Upper lobe of right lung (tissue), 1 donor: ENCODE measurements at places on chromosomes 1 and 21. TPM values are rescaled to one million over a fixed set of nuclear protein-coding genes. Genes with fewer than 3 reads are reported as not detected.
A peak's percentile ranks its signal among the peaks of the same experiment; 100 is the strongest.

GRCh38 chr1:113792986-113793385, 19.3 kb downstream of the RSBN1 start:
- no peak for DNase-seq

DNA sequence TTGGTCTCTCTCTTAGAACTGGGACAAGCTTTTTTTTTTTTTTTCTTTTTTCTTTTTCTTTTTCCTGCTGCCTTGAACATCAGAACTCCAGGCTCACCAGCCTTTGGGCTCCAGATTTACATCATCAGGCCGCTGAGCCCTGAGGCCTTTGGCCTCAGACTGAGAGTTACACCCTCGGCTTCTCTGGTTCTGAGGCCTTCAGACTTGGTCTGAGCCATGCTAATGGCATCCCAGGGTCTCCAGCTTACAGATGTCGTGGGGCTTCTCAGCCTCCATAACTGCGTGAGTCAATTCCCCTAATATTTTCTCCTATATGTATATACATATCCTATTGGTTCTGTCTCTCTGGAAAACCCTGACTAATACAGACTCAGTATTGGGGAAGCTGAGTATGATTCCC, 36.5 kb upstream of the RC3H1 start:
- no peak overlapping the region for H3K27ac ChIP-seq
- no peaks in the 10 kb centered on the region for H3K4me1 ChIP-seq
- no peaks in the 10 kb centered on the region for H3K36me3 ChIP-seq
- DNase-seq, result no peak
- H3K27me3 ChIP-seq, result no peaks in the 10 kb centered on the region
- H3K4me3 ChIP-seq, result no peak overlapping the region

DNA sequence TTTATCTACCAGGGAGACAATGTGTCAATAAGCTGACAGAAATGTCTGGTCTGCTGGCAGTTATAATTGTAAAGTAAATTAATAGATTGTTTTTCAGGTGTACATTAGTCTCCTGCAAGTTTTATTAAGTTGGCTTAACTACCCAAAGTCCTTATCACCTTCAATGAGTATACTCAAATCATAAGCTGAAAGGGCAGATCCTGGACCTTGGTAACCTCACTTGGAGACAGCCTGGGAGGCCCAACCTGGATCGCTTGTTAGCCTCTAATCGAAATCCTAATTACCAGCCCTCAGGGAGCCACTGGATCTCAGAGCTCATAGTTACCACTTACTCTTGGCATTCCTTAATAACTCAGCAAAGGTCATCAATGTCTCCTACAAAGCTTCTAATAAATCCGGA, 49.7 kb downstream of the UCHL5 start:
- H3K27ac ChIP-seq, result no peak overlapping the region
- H3K27me3 ChIP-seq, result no peaks in the 10 kb centered on the region
- DNase-seq, result no peak
- H3K4me1 ChIP-seq, result no peaks in the 10 kb centered on the region
- no peak overlapping the region for H3K4me3 ChIP-seq
- H3K36me3 ChIP-seq, result no peaks in the 10 kb centered on the region

DNA sequence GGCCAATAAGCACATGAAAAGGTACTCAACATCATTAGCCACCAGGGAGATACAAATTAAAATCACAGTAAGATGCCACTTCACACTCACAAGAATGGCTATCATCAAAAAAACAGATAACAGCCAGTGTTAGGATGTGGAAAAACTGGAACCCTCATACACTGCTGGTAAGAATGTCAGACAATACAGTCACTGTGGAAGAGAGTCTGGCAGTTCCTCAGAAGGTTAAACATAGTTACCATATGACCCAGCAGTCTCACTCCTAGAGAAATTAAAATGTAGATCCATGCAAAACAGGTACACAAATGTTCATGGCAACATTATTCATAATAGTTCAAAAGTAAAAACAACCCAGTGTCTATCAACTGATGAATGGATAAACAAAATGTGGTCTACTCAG, 33.3 kb downstream of the LDLRAD1 start:
- no peaks in the 10 kb centered on the region for H3K36me3 ChIP-seq
- H3K4me3 ChIP-seq, result no peak overlapping the region
- no peaks in the 10 kb centered on the region for H3K27me3 ChIP-seq
- DNase-seq, result no peak
- H3K27ac ChIP-seq, result no peak overlapping the region

DNA sequence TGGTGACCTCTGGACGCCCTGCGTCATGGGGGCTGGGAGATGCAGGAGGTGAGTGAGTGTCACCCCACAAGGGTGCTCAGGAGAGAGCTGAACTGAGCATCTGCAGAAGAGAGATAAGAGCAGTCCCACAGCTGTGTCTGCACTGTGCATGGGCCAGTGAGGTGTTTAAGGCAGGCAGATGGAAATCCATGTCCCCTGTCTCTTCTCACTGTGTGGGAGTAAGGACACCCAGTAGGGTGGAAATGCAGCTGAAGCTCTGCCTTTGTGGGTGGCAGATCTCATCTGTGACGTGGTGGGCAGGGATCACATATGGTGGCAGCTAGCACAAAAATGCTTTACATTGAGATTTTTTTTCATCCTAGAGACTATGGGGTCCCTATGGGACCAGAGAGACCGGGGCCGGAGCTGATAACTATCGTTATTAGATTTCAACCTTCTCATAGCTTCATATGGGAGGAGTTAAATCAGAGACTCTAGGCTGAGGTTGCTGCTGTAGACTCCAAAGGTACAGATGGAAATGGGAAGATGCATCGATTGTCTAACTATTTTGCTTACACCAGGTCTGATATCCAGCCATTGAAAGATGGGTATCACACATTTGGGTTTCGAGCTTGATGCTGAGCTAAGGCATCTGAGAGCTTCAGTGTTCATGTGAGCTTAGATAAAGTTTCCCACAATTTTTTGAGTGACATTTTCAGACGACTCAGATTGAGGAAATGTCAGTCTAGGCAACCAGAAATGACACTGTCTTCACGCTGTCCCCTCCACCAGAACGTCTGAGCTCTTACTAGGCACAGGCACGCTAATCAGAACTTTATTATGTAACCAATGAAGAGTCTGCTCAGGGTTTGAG, 65.3 kb upstream of the PSEN2 start:
- no peak overlapping the region for H3K4me3 ChIP-seq
- H3K27me3 ChIP-seq, result no peaks in the 10 kb centered on the region
- no peaks in the 10 kb centered on the region for H3K36me3 ChIP-seq
- H3K4me1 ChIP-seq, result peaks cover 4% of the 10 kb centered on the region

GRCh38 chr21:42463861-42464515, 32.0 kb downstream of the RSPH1 start:
- H3K4me1 ChIP-seq, result peaks cover 14% of the 10 kb centered on the region
- no peak for DNase-seq
- H3K36me3 ChIP-seq, result no peaks in the 10 kb centered on the region
- H3K4me3 ChIP-seq, result no peak overlapping the region

- H3K27ac ChIP-seq, result no peak overlapping the region
- DNase-seq, result no peak
- H3K4me3 ChIP-seq, result no peak overlapping the region
- no peaks in the 10 kb centered on the region for H3K27me3 ChIP-seq
- peaks cover 15% of the 10 kb centered on the region for H3K4me1 ChIP-seq
These were observed 35.2 kb downstream of the EPHX1 start for GRCh38 chr1:225845097-225845496.

DNA sequence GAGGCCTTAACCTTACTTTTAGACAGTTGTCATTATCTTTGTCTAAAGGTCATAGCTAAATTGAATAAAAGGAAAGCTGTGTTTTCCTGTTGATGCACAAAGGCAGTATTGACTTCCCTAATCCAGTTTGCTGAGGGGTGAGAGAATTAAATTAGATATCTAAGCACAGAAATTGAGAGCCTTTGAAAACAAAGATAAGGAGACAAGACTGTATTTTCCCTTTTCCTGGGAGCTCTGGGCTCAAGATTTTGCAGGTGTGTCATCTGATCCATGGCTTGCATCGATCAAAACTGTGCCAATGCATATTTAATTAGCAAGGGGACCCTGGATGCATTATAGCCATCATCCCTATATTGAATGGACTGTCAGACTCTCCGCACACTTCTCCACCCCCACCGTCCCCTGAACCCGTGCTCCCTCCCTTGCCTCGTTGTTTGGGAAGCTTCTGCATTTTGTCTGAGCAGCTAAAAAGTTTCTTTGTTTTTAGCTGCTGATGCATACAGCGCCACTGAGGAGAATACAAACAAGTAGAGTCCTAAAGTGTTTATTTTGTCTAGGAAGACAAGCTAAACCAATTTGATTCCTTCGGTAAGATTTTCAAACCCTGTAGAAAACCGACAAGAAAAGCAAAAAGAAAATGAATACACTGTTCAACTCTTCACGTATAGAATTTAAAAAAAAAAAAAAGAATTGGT, 186.3 kb downstream of the NFIA start:
- H3K36me3 ChIP-seq, result no peaks in the 10 kb centered on the region
- H3K27ac ChIP-seq, result no peak overlapping the region
- H3K27me3 ChIP-seq, result no peaks in the 10 kb centered on the region
- H3K4me1 ChIP-seq, result no peaks in the 10 kb centered on the region
- no peak overlapping the region for H3K4me3 ChIP-seq
- DNase-seq, result no peak

- DNase-seq, result peak; percentile 46
- no peak overlapping the region for H3K27ac ChIP-seq
- H3K36me3 ChIP-seq, result no peaks in the 10 kb centered on the region
These were observed 13.2 kb downstream of the PODN start for GRCh38 chr1:53075206-53075605.

- no peaks in the 10 kb centered on the region for H3K36me3 ChIP-seq
- H3K27ac ChIP-seq, result no peak overlapping the region
- DNase-seq, result no peak
- H3K27me3 ChIP-seq, result no peaks in the 10 kb centered on the region
- peaks cover 27% of the 10 kb centered on the region for H3K4me1 ChIP-seq
- H3K4me3 ChIP-seq, result no peak overlapping the region
These were observed 5.2 kb upstream of the HLX start for GRCh38 chr1:220873868-220874655.

DNA sequence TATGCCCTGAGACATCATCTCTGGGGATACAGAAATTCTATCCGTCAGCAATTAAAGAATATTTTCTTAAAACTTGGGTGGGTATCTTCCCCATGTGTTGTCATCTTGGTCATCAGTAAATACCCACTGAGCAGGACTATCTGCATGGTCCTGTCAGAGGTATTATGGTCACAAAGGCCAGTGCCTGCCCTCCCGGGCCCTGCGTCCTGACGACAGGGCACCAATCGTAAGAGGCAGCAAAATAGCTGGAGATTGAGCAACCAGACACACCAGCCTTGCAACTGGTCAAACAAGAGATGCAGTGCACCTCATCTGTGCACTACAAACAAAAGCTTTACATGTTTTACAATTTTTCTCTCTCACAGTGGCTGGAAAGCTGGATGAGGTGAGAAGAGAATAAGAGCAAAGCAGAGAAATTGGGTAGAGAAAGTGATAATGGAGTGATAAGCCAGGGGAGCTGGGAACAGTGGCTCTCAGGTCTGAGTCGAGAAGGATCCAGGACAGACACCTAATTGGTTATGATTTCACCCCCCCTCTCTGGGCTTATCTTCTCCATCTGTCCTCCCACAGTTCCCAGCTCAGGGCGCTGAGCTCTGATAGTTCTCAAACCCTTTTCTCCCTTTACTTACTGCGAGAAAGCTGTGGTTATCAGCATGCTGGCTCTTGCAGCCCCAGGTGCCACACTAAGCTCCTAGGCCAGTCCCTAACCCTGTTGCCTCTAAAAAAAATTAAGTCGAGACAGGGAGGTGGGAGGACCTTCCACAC, 8.8 kb upstream of the SRP9 start:
- no peak for DNase-seq
- no peaks in the 10 kb centered on the region for H3K36me3 ChIP-seq
- no peak overlapping the region for H3K4me3 ChIP-seq
- peak overlapping the region; percentile 75 for H3K27ac ChIP-seq
- no peaks in the 10 kb centered on the region for H3K27me3 ChIP-seq

DNA sequence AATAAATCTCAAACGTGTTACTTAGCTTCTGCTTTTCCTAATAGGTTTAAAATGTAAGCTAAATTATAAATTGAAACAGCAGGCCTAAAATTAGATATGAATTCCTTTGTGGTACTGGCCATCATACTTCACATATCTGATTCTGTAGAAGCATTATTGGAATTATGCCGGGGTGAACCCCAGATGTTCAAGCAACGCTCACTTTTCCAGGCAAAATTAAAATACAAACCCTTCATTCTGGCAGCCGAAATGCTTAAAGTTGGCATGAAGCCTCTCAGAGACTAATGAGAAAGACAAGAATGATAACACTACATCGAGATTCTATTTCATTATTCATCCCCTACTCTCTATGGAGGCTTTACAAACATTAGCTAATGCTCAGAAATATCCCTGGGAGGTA, 1352.7 kb upstream of the ADGRL2 start:
- no peak overlapping the region for H3K27ac ChIP-seq
- no peaks in the 10 kb centered on the region for H3K36me3 ChIP-seq
- DNase-seq, result no peak
- no peaks in the 10 kb centered on the region for H3K4me1 ChIP-seq

DNA sequence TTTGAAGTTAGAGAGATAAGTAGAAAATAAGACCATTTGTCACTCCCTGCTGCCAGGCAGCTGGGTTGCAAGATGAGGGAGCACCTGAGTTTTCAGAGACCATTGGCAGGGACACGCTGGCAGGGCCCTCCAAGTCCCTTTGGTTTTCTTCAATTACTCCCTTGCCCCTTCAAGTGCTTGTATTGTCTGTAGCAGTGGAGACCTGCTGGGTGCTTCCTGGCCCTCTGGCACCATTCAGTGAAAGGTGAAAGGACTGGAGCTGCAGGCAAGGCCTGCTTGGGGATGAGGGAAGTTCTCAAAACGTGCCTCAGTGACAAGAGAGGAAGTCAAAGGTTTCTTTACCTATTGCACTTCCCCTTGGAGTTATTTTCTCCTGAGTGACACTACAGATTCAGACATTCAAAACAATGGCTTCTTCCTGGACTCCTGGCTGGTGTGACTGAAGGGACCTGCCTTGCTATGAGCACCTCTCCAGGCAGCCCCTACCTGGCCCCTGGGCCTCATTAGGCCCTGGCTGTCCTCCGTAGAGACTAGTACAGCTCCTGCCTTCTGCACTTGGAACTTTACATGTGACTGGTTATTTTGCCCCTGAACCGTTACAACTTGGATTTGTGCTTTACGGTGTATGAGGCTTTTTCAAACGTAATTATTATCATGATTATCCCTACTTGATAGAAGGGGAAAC, 100.1 kb downstream of the C1orf21 start:
- H3K27me3 ChIP-seq, result no peaks in the 10 kb centered on the region
- peak overlapping the region; percentile 14 for H3K27ac ChIP-seq
- peaks cover 47% of the 10 kb centered on the region for H3K4me1 ChIP-seq
- no peaks in the 10 kb centered on the region for H3K36me3 ChIP-seq
- DNase-seq, result no peak
- no peak overlapping the region for H3K4me3 ChIP-seq

Gene KCNJ9
- total RNA-seq, result not detected

Gene TGFBR3
- total RNA-seq, result 55.9 TPM

Gene CD52
- total RNA-seq, result 348 TPM

Gene GNL2
- total RNA-seq, result 36.5 TPM

Gene CD1E
- 3.8 TPM for total RNA-seq

Gene OR2L13
- not detected for total RNA-seq

Gene FAM131C
- not detected for total RNA-seq

Gene S100B
- 4.5 TPM for total RNA-seq
